ENCODE measurements at places on chromosomes 7 and 10. TPM values are rescaled to one million over a fixed set of nuclear protein-coding genes. Genes with fewer than 3 reads are reported as not detected.

Gene SLK
- 57.7 TPM for total RNA-seq

Gene ADCY1
- 3.2 TPM for total RNA-seq

Gene RAMP3
- 0.17 TPM for total RNA-seq

Gene STOX1
- not detected for total RNA-seq

Gene SPDYE16
- total RNA-seq, result under 0.01 TPM

Gene C1QL3
- total RNA-seq, result not detected

Gene CCAR1
- total RNA-seq, result 17.5 TPM

Gene PLCE1
- 3.3 TPM for total RNA-seq

Gene GPC2
- 1.5 TPM for total RNA-seq

Gene ACSM6
- total RNA-seq, result not detected

Gene NPSR1
- total RNA-seq, result not detected

Gene PLXNA4
- 2.5 TPM for total RNA-seq

Gene MOGAT3
- total RNA-seq, result not detected

Gene NAT16
- not detected for total RNA-seq

Gene SPDYE3
- total RNA-seq, result not detected

Gene SLC26A4
- total RNA-seq, result 0.47 TPM

Data from bronchial smooth muscle cell (primary cell).